Activated T-cell treated with anti-CD3 and anti-CD28 coated beads for 24 hours (primary cell): ENCODE measurements at places on chromosomes 16 and 17.

DNA sequence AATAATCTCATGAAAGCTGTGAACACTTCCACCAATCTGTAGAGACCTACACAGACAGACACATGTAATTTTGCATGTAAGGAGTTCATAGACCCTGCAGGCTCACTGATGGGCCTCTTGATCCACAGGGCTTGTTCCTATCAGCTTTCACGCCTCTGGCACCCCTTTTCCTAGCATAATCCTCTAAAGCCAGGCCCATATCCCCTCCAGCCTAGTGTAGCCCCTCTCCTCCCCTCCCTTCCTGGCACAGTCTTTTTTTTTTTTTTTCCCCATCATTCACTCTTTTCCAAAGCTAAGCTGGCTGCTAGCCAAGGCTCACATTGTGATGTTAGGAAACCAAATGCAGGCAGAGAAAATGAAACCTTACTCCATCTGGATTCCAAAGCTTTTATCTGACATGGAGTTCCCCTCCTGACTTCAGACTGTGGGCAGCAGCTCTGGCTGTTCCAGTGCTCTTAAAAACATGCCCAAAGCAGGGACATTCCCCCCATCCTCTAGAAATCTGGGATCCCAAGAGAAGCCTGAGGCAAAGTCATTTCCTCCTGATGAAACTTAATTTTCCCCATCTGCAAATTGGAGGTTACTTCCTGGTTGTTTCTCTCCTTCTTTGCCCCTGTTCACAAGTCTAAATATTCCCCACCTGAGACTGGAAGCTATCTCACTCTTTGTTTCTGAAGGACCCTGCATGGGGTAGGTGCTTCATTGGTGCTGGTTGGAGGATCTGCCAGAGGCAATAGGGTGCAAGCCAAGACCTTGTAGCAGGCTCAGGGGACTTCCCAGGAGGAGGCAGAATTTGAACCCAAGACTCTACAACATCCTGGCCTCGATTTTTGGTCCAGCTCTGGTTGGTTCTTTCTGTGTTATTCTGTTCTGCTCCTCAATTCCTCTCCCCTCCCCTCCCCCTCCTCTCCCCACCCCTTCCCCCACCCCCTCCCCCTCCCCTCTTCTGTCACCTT is 9.9 kb upstream of the CCL5 start:
- no peak for DNase-seq

- no peak for DNase-seq
Measured at GRCh38 chr17:79702550-79703236, 28.1 kb upstream of the ENPP7 start.

GRCh38 chr16:55155815-55156214 is 168.2 kb upstream of the IRX6 start:
- no peak for DNase-seq

GRCh38 chr16:46895399-46896313 is 11.5 kb downstream of the GPT2 start:
- no peak for DNase-seq

DNA sequence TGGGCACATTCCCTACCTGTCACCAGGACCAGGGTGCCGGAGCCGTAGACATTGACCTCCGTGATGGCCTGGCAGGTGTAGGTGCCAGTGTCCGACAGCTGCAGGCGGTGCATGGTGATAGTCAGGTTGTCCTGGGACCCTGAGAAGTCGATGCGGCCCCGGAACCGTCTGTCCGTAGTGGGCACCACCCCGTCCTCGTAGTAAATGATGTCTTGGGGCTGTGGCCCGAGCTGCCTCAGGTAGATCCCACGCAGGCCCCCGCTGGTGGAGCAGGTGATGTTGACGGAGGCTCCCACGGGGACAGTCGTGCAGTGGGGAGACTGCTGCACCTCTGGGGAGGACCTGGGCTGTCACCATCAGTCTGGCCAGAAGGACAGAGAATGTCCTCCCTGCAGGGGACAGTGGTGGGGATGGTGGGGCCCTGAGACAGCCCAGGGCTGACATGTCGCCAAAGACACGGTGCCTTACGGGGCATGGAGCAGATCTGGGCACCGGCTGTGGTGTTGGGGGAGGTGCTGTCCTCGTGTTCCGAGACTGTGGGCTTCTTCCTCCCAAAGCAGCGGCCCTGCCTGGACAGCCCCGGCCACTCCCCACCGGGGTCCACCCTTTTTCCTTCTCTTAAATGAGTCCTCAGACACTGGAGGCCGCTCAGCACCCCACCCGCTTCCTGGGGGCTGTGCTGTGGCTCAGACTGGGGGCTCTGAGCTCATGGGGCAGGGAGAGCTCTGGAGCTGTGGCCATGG is 586 bp downstream of the CD7 start:
- no peak for DNase-seq

- no peak for DNase-seq
Measured at GRCh38 chr16:1953734-1954133, 755 bp downstream of the RPL3L start.

GRCh38 chr17:29640981-29641642 is 18.4 kb upstream of the CORO6 start:
- DNase-seq, result no peak

DNA sequence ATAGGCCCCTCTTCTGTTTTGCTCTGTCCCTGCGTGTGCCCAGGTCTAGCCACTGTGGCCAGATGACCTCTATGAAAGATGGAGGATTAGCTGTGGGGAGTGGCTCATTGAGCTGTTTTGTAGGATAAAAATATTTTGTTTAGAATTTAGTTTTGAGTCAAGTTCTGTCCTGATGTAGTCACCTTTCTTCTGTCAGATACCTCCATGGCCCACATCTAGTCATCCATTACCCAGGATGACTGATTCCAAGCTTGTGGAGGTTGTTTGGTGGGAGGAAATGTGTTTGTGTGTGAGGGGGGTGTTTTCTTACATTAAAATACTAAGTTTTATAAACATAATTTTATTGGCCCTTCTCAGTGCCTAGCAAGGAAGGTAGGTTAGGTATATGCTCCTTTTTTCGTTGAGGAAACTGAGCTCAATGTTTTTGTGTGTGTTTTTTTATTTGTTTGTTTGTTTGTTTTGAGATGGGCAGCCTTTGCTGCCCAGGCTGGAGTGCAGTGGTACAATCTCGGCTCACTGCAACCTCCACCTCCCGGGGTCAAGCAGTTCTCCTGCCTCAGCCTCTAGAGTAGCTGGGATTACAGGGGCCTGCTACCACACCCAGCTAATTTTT is 16.3 kb downstream of the SNX11 start:
- DNase-seq, result no peak

DNA sequence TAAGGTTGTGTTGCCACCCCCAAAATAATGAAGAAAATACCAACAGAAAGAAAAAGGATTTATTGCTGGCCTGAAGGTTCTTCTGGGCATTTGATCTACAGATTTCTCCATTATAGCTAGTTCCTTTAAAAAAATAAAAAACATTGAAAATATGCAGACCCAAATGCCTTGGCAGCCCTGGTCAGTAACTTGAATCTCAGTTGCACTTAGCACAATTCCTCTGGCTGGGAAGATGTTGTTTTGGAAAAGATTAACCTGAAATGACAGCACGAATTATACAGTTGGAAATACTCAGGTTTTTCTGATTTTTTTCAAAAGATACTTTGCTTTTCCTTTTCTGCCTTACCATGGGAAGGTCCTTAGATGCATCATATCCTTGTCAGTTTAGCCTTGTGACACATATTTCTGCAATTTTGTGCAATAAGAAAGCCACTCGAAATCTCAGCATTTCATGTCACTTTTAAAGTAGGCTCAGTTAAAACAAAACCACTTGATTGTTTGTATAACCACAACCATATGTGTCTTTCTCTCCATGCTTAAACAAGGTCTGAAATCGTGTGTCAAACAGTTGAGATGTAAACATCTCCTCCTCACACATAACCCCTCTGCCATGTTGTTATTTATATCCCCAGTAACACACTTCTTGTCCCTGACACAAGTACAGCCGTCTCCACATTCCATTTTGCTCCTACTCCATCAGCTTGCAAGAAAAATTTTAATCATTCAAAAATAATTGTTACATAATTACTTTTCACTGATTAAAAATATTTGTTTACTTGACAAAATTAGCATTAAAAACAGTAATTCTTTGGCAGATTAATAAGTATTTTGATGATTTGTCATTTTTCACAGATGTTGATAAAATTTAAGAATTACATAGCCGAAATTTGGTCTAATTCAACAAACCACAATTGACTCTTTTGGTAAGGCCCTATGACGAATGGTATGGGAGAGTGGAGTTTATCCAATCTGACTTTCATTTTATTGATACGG is 61.1 kb downstream of the SIAH1 start:
- DNase-seq, result no peak
